ENCODE measurements at places on chromosomes 11 and 22.

DNA sequence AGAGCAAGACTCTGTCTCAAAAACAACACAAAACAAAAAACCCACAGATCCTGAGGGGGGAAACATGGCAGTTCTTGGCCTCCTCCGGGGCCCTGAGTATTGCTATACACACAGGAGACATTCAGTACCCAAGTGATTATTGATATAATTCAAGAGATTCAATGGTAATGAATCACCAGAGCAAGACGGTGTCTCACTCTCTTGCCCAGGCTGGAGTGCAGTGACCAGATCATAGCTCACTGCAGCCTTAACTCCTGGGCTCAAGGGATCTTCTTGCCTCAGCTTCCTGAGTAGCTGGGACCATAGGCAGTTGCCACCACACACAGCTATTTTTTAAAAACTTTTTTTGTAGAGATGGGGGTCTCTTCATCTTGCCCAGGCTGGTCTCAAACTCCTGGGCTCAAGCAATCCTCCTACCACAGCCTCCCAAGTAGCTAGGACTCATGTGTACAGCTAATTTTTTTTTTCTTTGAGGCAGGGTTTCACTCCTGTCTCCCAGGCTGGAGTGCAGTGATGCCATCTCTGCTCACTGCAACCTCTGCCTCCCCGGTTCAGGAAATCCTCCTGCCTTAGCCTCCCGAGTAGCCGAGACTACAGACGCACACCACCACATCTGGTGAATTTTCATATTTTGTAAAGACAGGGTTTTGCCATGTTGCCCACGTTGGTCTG lies 21.8 kb upstream of the PIK3C2A start:
- no peak for DNase-seq

DNA sequence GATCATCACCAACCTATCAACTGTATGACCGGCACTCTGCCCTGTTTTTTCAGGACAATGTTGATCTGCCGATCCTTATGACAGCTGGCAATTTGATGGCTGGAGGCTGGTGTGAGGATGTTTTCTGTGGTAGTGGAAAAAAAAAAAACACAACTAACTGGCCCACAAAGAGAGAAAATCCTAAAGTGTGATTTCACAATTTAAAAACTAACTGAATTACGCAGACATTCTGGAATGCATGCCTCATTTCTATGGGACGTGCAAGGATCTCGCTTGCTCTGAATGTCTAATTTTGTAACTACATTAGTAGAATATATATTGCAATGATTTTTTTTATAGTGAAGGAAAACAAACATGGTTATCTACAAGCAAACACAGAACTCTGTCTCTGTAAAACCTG lies 590.5 kb downstream of the ETS1 start:
- DNase-seq: peak; percentile 12

- DNase-seq: no peak
These were observed 120.7 kb downstream of the MPPED1 start for GRCh38 chr22:43532301-43533155.

GRCh38 chr11:41398175-41398574 lies 61.3 kb downstream of the LRRC4C start:
- no peak for DNase-seq

DNA sequence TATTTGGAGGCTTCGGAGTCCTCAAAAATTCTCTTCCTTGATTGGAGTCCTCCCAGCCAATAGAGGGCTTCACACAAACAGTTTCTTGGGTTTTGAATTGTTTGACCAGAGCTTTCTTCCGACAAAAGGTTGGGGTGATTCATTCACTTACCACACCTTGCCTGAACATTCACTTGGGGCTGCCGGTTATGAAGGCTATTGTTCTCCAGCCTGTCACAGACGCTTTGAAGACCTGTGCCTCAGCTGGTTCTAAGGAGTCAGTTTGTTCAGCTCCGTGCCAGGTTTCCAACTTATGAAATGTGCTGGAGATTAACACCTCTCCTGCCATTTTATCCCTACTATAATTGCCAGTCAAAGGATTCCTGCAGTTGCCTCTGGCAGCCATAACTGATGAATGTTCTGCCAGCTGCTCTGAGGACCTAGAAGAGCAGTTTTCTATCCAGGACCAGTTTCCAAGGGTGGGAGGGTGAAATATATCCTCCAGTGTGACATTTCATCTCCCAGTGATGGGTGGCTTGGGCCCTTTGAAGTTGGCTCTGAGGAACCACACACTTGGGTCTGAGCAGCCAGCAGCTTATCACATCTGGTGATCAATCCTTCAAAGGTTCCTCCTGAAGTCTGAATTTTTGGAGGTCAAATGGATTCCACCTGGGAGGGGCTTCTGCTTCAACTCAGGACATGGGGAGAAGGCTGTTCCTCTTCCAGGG lies 31.4 kb downstream of the LIMK2 start:
- DNase-seq: no peak

- no peak for DNase-seq
These were observed 32.4 kb upstream of the MYH9 start for GRCh38 chr22:36419912-36420882.

- DNase-seq: peak; percentile 50
These were observed 294.4 kb downstream of the MN1 start for GRCh38 chr22:27507111-27507611.

DNA sequence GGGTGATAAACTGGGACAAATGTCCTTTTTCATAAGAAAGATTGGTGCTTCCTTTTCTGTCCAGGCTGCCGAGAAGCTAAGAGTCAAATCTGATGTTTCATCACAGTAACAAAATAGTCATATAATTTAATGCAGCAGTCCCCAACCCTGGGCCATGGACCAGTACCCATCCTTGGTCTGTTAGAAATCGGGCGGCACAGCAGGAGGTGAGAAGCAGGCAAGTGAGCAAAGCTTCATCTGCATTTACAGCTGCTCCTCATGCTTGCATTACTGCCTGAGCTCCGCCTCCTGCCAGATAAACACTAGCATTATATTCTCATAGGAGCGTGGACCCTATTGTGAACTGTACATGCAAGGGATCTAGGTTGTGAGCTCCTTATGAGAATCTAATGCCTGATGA lies 26.2 kb downstream of the PRR14L start:
- DNase-seq: no peak

DNA sequence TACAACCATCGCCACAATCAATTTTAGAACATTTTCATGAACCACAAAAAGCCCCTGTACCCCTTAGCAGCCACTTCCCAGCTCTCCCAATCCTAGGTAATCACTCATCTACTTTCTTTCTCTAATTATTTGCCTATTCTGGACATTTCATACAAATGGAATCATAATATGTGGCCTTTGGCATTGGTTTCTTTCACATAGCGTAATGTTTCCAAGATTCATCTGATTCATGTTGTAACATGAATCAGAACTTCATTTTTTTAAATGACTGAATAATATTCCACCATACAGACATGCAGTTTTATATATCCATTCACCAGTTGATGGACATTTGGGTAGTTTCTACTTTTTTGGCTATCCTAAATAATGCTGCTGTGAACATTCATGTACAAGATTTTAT lies 56.2 kb upstream of the RCN1 start:
- DNase-seq: peak; percentile 46

GRCh38 chr22:20615021-20615420 lies 107.6 kb downstream of the MED15 start:
- no peak for DNase-seq

DNA sequence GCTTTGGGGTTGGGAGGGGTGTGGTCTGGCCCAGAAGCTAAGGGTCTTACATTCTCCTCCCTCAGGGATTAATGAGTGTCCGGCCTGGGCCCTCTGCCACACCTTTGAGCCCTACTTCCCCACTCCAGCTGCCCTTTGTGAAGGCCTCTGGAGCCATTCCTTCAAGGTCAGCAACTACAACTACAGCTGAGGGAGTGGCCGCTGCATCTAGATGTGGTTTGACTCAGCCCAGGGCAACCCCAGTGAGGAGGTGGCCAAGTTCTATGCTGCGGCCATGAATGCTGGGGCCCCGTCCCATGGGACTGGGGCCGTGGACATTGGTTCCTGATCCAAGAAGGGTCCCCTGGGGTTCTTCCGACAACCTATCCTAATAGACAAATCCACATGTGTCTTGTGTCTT lies 14.3 kb upstream of the FOLR1 start:
- no peak for DNase-seq

GRCh38 chr22:48490500-48491411 lies 1336.9 kb downstream of the BRD1 start:
- DNase-seq: no peak

DNA sequence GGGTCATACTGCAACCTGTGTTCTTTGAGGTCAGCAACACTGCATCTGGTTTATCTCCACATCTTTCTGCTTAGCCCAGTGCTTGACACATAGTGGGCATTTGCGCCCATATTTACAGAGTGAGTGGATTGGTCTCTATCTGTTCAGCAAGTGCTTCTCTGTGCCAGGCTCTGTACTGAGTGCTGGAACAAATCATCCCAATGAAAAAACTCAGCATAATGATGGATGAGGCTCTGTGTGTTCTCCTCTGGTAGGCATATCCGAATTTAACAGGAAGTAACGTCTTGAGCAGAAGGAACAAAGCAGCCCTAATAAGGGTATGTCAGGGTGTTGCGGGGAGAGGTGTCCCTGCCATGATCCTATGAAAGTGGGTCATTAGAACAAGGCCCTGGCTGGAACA lies 46.0 kb downstream of the MCM5 start:
- peak; percentile 35 for DNase-seq

DNA sequence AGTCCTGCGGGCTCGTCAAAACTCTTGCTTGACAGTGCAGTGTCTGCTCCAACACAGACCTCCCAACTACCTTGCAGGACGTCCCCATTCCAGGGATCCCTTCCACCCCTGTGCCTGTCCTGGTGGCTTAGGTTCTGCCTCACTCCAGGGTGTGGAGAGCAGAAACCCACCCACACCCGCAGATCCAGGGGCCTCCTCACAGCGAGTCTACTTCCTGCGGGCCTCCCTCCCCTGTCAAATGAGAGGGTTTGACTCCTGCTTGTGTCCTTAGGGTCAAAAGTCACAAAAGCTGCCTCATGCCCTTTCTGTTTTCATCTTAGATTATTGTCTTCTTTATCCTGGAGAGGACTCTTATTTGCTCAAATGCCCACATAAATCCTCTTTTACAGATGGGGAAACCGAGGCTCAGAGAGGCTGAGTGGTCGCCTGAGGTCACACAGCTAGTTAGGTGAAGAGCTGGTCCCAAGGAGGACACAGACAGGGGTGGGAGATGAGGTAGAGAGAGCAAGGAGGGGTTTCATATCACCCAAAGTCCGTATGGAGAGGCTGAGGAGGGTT lies 81.1 kb upstream of the KCNQ1OT1 start:
- no peak for DNase-seq

- no peak for DNase-seq
These were observed 8.4 kb downstream of the BLID start for GRCh38 chr11:122107566-122107965.

GRCh38 chr11:119909495-119909894 lies 180.5 kb upstream of the NECTIN1 start:
- no peak for DNase-seq

GRCh38 chr11:73173755-73174494 lies 31.8 kb upstream of the FCHSD2 start:
- no peak for DNase-seq

DNA sequence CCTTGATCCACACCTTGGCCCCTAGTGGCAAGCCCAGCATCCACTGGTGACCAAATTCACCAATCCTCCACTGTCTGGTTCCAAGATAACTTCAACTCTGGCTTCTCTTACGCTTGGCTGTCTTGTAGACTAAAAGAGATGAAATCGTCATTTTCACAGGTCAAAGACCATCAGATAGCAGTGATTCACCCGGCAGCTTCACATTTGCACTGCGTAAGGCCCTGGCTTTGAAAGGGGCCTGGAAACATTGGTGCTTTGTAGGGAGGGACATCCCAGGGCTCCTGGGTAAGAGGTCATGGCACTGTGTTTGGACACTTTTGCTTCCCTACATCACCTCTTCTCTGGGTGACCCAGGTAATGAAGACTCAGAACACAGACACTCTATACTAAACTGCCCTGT lies 30.1 kb upstream of the FADD start:
- DNase-seq: peak; percentile 6

DNA sequence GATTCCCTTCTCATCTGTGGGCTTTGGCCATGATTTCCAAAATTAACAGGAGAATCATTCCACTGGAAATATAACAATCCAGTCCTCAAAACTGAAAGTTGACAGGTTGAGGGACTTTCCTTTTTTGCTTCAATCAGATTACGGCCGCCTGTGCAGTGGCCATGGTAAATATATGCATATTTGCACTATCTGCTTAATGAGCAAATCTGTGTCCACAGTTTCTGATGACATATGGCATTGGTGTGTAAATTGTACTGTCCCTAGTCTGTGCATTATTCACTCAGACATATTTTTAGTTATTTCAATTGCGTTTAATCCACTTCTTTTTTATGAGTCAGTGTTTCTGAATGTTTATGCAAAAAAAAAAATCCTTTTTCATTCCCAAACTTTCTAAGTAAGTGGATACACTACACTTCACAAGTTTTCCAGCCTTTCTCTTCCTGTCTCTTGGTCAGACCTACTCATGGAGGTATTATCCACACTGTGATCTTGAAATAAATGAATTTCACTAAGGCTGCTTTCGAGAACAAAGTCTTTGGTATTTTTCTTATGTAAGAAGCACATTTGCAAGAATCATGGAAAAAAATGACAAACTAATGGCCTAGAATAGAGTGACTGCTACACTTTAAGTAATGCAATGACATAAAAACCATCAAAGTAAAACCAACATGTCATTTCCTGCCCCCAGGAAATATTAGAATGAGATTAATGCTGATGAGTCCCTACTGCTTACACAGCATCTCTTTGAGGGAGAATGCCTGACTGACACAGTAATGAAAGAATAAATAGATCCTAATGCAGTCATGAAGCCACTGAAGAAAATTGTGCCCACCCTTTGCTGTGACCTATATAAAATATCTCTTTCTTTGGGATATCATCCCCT lies 76.4 kb upstream of the MTNR1B start:
- no peak for DNase-seq

GRCh38 chr22:48093981-48094380 lies 1331.5 kb downstream of the TBC1D22A start:
- DNase-seq: no peak

- no peak for DNase-seq
These were observed 9.9 kb upstream of the PARVB start for GRCh38 chr22:44014241-44014640.

DNA sequence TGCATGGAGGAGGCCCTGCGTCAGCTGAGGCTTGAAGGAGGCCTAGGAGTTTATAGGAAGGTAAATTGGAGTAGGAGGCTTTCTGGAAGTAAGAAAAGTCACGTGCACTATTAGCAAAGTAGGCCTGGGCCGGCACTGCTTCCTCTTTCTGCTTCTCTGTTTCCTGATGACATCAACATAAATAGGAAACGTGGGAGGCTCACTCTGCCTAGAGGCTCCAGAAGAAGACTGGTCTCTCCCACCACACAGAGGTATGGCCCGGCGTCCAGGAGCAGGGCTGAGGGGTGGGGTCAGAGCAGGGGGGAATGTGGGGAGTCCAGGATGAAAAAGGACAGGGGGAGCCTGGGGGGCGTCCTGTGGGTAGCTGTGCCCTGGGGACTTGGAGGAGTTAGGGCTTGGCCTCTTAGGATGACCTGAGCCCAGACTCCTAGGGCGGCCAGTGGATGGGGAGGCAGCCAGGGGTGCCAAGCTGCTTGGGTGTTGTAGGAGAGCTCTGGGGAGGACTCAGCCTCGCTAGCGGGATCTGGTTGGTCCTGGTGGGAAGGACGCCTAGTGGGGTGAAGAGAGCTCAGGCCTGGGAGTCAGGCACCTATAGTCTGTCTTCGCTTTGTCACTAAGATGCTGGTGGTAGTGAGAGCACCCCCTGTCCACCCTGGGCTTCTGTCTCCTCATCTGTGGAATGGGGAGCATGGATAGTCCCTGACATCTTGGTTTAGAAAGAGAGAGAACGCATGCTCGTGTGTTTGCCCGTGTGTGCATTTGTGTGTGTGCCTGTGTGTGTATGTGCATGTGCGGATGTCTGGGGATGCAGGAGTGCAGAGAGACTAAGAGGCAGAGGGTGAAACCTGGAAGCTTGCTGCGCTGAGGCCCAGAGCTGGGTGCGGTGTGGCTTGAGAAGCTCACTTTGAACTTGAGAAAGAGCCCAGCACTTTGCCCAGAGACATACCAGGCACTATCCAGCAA lies at the start of gene CSF2RB:
Gene CSF2RB, plus strand, starts transcription at position 202 of the 963 bp plus-strand sequence. CDS start 8,580 bp downstream, outside the sequence.
- DNase-seq: no peak
